ENCODE measurements at places on chromosomes 6 and 20. TPM values are rescaled to one million over a fixed set of nuclear protein-coding genes. Genes with fewer than 3 reads are reported as not detected.

The MAP7 gene
- total RNA-seq = 0.69 TPM

The ZKSCAN4 gene
- total RNA-seq = 9.9 TPM

The PPP1R14C gene
- not detected for total RNA-seq

The ARHGAP18 gene
- total RNA-seq = 4.6 TPM

The FLRT3 gene
- total RNA-seq = not detected

DNA sequence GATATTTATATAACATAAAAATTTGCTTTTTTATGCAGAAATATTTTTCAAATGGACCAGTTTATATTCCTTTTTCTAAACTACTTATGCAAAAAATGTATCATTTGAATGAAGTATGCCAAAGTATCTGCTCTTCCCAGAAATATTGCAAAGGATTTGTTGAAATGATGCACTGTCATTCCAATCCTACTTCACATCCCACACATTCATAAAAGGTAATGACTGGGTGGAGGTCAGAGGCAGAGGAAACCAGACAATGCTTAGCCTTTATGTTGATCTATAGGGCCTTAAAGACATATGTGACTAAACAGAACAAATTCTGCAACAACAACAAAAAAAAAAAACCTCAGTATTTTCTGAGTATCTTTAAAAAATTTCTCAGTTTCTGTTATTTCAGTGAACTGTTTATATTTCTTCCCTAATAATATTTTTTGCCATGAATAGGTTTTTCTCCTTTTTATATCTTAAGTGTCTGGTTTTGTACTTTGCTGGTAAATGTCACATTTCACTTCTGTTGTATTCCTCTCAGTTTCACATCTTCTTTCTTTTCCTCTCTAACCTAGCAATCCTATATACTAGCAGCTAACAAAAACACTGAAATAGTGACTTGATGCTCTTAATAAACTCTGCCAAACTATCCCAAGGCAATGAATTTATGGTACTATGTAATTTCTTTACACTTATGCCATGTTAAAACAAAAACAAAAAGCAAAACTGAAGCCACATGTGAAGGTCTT lies 374.1 kb downstream of the BCKDHB start:
- no peaks in the 10 kb centered on the region for H3K4me1 ChIP-seq
- no peak for DNase-seq
- no peaks in the 10 kb centered on the region for H3K27me3 ChIP-seq
- H3K27ac ChIP-seq = no peak overlapping the region
- H3K4me3 ChIP-seq = no peak overlapping the region

DNA sequence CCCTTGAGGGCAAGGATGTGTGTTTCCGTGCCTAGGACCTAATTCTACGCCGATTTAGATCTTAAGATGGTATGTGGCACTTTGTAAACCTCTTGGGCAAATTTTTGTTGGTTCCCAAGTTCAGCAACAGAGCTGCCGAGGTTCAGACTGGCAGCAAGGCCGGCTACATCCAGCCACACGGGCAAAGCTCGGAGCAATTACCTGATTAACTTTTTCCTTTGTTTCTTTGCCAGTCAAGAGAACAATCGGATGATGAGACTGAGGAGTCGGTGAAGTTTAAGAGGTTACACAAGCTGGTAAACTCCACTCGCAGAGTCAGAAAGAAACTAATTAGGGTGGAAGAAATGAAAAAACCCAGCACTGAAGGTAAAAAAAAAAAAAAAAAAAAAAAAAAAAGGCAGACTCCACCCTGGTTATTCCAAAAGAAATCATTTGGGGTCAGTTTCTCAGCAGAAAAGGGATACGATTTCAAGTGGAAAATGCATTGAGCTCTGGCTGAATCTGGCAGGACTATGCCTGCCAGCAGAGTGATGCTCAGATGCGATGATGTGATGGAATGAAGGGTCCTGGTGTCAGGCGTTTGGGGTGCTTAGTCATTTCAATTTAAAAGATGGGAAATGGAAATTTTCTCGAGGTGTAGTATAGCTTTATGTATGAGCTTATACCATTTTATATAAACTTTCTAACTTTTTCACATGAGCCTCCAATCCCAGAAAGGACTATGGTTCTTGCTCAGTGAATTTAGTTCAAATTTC lies 171.6 kb downstream of the SASH1 start:
- H3K4me1 ChIP-seq = no peaks in the 10 kb centered on the region
- H3K27me3 ChIP-seq = no peaks in the 10 kb centered on the region
- H3K4me3 ChIP-seq = no peak overlapping the region

DNA sequence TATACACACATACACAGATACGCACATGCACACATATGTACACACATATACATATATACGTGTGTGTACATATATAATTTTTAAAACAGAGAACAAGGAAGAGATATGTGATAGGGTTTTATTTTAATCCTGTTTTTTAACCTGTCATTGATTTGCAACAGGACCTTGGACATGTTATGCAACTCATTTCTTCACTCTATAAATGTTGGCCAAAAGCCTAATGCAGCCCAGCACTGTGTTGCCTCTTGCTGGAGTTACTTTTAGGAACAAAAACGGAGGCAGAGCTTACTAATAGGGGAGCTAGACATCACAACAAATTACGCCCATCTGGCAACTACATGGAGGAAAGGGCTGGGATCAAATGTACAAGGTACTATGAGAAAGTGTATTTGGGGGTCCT lies 179.9 kb upstream of the TAB2 start:
- H3K4me3 ChIP-seq = no peak overlapping the region
- H3K36me3 ChIP-seq = no peaks in the 10 kb centered on the region
- no peaks in the 10 kb centered on the region for H3K27me3 ChIP-seq
- no peak for DNase-seq
- no peak overlapping the region for H3K27ac ChIP-seq

DNA sequence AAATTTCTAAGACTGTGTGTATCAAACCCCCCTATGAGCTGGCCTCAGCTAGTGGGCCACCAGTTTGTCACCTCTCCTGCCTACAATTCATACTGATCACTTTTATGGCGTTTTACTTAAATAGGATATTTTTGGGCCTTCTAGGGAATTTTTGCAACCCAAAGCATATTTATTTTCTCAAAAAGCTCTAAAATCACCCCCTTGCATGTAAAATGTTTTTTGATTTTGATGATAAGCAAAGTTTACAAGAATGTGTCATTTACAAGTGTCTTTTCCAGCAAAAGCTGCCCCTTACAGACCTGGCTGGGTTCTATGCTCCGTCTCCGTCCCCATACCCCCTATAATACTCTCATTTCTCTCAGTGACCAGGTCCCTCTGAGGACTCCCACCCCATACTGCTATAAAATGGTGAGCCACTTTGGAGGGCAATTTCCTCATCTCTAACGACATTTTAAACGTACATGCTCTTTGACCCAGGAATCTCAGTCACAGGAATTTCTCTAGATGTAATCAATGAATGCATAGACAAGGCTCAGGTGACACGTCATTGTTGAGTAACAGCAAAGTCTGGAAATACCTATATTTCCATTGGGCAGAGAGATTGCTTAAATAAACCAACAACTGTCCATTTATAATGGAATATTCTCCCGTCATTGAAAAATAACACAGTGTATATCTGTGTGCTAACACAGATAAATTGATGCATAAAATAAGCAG lies 13.9 kb upstream of the OCSTAMP start:
- no peak for DNase-seq
- no peaks in the 10 kb centered on the region for H3K27me3 ChIP-seq
- H3K36me3 ChIP-seq = no peaks in the 10 kb centered on the region

GRCh38 chr6:15434263-15434662 lies 188.4 kb downstream of the JARID2 start:
- H3K27me3 ChIP-seq = no peaks in the 10 kb centered on the region
- H3K36me3 ChIP-seq = no peaks in the 10 kb centered on the region
- H3K4me3 ChIP-seq = no peak overlapping the region
- H3K4me1 ChIP-seq = peaks cover 87% of the 10 kb centered on the region

GRCh38 chr6:98797217-98797994 lies 37.0 kb upstream of the POU3F2 start:
- no peak for DNase-seq
- H3K27me3 ChIP-seq = no peaks in the 10 kb centered on the region
- no peak overlapping the region for H3K27ac ChIP-seq
- H3K4me3 ChIP-seq = no peak overlapping the region
- no peaks in the 10 kb centered on the region for H3K36me3 ChIP-seq

GRCh38 chr6:122165014-122165413 lies 234.4 kb upstream of the HSF2 start:
- no peak overlapping the region for H3K27ac ChIP-seq
- no peaks in the 10 kb centered on the region for H3K36me3 ChIP-seq
- no peak for DNase-seq
- H3K27me3 ChIP-seq = no peaks in the 10 kb centered on the region
